Activated T-cell treated with anti-CD3 and anti-CD28 coated beads for 4 hours (primary cell): ENCODE measurements at places on chromosomes 7 and 10.

- no peak for DNase-seq
These were observed 124.4 kb downstream of the CLEC2L start for GRCh38 chr7:139647814-139648390.

- no peak for DNase-seq
These were observed 7.7 kb downstream of the CTBP2 start for GRCh38 chr10:125152450-125153368.

DNA sequence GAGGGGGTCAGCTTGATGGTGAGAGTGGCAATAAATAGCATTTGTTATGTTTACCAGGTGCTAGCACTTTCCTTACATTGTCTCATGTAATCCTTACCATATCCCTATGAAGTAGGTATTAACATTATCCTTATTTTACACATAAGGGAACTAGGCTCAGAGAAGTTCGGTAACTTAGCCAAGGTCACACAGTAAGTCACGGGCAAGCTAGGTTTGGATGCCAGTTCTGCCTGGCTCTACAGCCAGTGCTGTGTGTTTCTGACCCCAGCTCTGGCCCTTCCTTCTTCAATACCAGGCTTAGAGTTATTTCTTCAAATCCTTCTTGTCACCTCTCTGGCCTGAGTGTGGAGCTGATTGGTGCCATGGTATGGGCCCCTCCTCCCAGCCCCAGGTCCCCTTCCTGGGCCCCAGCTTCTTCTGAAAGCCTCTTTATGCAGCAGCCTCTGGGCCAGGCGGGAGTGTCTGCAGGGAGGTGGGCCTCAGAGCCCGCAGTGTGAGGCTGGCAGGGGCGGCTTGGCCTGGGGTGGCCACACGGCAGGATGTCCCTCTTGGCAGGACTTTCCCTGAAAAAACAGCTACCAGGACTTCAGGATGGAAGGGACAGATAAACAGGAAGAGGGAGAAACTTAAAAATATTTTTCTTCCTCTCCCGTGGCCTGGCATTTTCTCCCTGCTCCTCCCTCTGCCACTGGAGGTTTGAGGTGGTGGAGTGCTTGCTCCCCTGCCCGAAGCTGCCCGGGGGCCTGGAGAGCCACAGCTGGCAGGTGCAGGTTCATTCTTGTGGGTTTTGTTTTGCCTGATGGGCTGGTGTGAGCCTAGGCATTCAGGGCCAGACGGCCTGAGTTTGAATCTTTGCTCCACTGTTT lies 20.6 kb downstream of the PALD1 start:
- no peak for DNase-seq

GRCh38 chr7:49580761-49581160 lies 192.7 kb upstream of the VWC2 start:
- no peak for DNase-seq

DNA sequence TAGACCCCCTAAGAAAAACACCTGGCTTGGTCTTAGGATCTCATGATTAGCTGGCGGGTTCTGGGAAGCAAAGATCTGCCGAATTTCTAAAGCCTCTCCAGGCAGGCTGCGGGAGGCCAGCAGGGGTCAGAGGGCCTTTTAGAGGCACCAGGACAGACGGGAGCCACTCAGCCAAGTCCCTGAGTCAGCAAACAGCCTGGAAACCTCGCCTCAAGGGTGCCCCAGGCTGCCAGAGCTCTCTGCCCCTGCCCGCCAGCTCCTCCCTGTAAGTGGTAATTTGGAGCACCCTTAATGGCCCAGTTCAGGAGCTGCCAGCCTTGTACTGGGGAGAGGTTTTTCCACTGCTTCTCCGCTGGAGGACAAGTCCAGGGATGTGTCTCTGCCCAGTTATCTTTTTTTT lies 88.7 kb downstream of the HIP1 start:
- DNase-seq, result no peak

- DNase-seq, result no peak
These were observed 248.3 kb downstream of the PHF14 start for GRCh38 chr7:11221984-11222383.
